SW480 (cell line): ENCODE measurements at places on chromosomes 3 and 15.
A peak's percentile ranks its signal among the peaks of the same experiment; 100 is the strongest.

DNA sequence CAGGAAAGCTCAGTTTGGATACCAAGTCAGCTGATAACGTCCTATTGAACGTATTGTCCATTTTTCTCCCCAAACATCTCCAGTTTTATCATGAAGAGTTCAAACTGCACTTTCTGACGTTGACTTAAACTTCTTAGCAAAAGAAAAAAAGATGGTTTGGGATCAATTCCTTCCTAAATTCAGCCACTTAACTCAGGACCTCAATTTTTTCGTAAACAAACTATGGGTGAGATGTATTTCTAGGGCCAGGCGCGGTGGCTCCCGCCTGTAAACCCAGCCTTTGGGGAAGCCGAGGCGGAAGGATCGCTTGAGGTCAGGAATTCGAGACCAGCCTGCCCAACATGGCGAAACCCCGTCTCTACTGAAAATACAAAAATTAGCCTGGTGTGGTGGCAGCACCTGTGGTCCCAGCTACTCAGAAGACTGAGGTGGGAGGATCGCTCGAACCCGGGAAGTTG lies 464 bp upstream of the MRPS25 start:
- no peak for DNase-seq

- DNase-seq = peak; percentile 96
Measured at GRCh38 chr3:122415762-122416654, at the start of gene WDR5B. TSS of gene WDR5B (minus strand) at chr3:122416062. CDS start at chr3:122415528, 534 bp downstream.

GRCh38 chr3:16191591-16191990 lies 17.1 kb downstream of the GALNT15 start:
- no peak for DNase-seq

DNA sequence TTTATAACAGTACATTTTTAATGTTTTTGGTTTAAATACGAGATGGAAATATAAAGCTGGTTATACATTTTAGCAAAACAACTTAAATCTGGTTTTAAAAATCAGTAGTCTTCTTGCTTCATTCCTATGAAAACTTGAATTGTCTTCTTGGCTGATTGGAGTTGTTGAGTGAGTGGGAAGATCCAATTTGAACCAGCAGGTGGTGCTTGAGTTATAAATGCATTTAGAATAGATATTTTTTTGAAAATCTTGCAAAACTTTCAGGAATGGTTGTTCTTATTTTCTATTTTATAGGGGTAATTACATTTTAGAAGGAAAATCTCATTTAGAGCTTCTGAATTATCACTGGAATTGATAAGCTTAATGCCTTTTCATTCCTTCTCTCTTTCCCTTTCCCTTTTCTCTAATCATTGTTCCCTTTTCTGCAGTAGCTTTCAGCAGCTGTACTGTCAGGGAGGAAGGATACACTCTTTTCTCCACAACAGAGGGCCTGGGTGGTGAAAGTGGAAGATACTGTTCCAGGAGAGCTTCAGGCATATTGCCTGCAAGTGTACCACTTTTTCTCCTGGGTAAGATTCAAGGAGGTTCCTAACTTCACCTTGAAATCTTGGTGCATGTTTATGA lies 335.6 kb downstream of the NLGN1 start:
- no peak for DNase-seq

- no peak for DNase-seq
Measured at GRCh38 chr3:15345066-15345607, 12.8 kb upstream of the SH3BP5 start.

- peak; percentile 21 for DNase-seq
Measured at GRCh38 chr15:76939715-76940114, 8.2 kb downstream of the RCN2 start.

- DNase-seq = no peak
Measured at GRCh38 chr3:69568458-69568857, 170.8 kb upstream of the MITF start.

GRCh38 chr3:113867506-113867905 lies 28.9 kb downstream of the GRAMD1C start:
- DNase-seq = no peak

DNA sequence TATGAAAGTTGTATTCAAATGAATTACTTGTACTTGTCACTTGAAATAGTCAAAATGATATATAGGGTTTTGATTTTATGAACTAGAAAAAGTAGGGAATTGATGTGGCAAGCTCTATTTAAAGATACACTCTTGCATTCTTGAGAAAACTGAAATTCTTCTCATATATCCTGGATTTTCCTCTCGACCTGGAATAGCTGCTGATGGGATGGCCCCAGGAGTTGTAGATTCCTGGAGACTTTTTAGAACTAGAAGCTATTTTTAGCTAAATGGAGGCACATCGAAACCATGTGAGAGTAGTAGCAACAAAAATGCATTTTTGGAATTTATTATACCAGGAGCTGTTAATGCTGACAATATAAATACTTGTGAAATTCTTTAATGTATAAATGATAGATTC lies 125.9 kb downstream of the LEKR1 start:
- DNase-seq = no peak

DNA sequence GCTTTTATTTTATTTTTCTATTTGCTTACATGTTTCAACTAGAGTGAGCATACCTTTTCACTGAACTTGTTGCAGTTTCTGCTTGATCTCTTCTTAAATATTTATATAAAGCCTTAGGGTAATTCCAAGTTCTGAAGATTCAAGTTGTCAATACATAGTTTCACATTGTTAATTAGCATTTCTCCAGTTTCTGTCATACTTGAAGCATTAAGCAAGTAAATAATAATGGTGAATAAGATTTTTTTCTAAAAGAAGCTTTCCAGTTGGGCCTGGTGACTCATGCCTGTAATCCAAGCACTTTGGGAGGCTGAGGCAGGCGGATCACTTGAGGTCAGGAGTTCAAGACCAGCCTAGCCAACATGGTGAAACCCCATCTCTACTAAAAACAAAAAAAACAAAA lies 53.9 kb downstream of the CALML4 start:
- DNase-seq = no peak

- DNase-seq = no peak
Measured at GRCh38 chr3:56654460-56654859, 28.6 kb downstream of the TASOR start.

GRCh38 chr3:46440531-46441294 lies 24.0 kb downstream of the LTF start:
- DNase-seq = no peak

DNA sequence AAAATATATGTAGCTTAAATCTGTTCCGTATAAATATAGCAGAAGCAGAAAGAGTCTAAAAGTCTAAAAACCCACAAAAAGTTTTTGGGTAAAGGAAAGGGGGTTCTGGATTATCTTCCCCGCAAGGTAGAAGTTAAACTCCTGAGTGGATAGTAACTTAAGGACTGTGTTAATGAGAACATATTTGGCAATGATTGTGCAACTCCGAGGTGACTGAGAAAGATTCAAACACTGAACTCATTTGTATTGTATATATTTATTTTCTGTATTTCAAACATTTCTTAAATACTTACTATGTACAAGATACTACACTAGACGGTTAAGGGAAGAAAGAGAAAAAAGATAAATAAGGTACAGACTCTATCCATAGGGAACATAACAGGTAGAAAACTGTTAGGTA lies 72.7 kb upstream of the PPIB start:
- no peak for DNase-seq

GRCh38 chr3:131242201-131242600 lies 139.4 kb upstream of the NUDT16 start:
- no peak for DNase-seq

GRCh38 chr15:40320931-40321371 lies 2.5 kb upstream of the INAFM2 start:
- DNase-seq = peak; percentile 67

GRCh38 chr3:24678421-24678865 lies 183.8 kb upstream of the THRB start:
- peak; percentile 76 for DNase-seq

DNA sequence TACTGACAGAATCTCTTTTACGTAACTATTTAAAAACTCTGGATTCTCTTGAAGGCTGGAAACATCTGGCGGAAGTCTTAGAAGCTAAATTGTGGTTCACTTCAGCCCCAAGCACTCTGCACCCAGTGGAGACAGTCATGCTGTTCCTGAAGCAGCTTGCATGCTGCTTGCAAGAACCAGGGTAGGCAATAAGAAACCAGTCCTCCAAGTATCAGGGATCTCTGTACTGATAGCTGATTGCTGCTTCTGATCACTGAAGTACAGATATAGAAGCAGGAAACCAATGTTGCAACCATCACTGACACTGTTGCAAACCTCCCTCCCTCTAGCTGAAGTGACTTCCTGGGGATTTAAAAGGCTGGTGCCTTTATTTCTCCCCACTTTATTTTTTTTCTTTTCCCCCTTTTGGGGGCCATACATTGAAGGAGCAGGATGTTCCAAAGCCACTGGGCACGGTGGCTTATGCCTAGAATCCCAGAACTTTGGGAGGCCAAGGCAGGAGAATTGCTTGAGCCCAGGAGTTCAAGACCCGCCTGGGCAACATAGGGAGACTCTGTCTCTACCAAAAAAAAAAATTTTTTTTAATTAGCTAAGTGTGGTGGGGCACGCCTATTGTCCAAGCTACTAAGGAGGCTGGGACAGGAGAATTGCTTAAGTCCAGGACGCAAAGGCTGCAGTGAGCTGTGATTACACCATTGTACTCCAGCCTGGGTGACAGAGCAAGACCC lies 15.3 kb downstream of the SPCS1 start:
- DNase-seq = no peak

DNA sequence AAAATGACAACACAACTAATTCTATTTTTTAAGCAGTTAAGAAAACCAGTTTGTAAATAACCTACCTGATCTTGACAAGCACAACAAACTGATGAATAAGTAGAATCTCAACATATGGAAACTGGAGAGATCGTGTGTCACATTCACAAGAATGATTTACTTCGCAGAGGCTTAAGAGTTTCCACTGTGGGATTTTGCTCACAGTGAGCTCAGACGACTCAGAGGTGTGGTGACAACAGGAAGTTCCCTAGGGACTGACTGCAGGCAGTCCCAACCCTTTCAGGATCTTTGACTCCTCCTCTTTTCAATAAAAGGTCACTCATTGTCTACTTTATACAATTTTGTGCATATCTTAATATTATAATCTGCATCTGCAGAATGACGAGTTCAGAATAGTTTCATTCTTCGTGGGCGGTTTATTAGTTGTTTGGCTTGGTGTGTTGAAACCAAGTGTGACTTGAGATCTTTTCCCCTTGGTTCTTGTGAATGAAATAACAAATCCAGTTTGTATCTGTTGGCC lies at the start of gene LIPH:
LIPH (minus strand) TSS at position 231 of the 520 bp plus-strand sequence; CDS start at position 114, 117 bp downstream.
- DNase-seq = peak; percentile 50

- DNase-seq = no peak
Measured at GRCh38 chr3:59386165-59386564, 336.3 kb upstream of the CFAP20DC start.

- DNase-seq = no peak
Measured at GRCh38 chr3:116111765-116112164, 333.5 kb downstream of the LSAMP start.

DNA sequence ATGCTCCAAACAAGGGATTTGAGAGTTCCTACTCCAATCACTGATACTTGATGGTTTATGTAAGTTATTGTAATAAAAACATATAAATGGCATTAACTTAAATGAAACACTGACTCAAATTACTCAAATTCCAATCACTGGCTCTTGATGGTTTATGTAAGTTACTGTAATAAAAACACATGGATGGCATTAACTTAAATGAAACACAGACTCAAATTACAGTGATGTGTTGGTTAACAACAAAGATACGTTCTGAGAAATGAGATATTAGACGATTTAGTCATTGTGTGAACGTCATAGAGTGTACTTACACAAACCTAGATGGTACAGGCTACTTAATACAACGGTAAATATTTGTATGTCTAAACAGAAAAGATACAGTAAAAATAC lies 6.6 kb downstream of the MOBP start:
- no peak for DNase-seq

DNA sequence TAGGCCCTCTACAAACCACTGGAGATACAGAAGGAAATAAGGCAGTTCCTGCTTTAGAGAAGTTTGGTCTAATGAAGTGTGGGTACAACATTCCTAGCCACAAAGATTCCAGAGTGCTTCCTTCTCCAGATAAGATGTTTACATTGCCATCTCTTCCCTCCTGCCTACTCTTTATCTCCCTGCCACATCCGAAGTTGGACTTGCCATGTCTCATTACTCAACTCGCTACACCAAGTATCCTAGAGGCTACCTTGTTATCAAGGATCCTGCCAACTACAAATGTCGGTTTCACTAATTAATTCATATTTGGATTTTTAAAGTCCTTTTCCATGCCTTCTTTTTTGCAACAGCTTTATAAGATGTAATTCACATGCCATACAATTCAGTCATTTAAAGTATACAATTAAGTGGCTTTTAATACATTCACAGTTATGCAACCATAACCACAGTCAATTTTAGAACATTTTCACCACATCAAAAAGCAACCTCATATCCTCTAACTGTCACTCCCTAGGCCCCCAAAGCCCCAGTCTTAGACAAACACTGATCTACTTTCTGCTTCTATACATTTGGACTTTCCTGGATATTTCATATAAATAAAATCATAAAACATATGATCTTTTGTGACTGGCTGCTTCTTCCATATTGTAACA lies 53.7 kb upstream of the CSTA start:
- peak; percentile 31 for DNase-seq

DNA sequence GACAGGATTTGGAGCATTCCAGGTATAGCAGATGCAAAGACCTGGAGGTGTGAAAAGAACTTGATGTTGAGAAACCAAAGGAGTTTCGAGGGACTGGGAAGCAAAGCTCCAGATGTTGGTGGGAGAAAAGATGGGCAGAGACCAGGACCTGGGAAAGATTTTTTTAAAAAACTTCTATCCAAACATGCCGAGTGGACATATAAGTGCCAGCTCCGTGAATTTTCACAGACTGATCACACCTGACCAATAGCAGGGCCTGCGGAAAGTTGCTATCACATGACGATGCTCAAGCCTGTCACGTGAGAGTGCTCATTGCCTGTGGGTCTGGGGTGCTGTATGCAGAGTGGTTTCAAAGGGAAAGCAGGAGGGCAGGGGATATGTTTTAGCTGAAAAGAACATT lies 19.9 kb downstream of the SMAD6 start:
- DNase-seq = no peak

DNA sequence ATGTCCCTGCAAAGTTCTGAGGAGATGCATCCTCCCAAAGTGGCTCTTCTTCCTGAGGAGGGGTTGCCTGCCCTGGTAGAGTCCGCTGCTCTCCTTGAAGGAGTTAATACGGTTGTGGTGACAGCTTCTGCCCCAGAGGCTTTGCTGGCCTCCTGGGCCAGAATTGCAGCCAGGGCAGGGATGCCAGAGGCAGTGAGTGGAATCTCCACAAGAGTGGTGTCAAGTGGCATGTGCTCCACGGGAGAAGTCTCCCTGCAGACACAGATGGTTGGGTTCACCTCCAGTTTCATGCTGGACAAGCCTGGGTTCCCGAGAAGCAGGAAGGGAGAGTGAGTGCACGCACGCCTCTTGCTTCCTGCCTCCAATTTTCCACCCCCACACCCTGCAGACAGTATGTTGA lies 105.5 kb downstream of the SLC25A26 start:
- no peak for DNase-seq
